ENCODE measurements at places on chromosomes 3 and 15.

- DNase-seq: peak; percentile 21
These were observed 55.9 kb upstream of the POMGNT2 start for GRCh38 chr3:43161684-43162229.

DNA sequence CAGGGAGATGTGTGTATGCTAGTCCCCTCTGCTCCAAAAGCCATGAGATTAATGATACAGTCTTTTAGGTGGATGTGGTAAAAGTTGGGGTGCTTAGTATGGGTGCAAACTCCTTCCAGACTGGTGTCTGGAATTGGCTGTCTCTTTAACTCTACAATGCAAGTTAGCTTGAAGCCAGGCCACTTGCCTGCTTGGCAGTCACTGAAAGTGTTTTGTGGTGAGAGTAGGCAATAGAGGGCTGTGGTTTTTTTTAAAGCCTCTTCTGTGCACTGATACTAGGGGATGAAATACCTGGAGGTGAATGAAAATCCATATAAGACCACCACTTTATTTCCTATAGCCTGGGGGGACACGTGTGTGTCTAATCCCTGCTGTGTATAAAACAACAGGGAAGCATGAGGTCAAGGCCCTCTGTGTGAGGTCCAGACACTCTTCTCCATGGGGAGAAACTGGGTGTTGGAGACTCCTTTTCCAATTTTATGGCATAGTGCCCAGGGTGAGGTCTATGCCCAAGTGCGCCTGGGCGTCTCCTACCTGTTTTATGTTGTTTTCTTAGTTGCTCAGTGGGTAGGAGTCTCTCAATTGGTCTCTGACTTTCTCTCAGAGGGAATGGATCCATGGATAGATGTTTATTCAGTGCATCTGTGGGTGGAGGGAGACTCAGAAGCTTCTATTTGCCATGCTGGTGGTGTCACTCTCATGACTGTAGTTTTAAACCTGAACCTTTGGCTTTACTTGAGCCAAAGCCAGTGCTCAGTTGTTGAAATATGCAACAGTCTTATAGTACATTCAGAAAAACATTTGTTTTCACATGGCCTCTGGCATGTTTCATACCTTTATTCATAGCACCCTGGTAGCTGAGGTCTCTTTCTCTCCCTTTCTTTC, 327.8 kb upstream of the ATP11B start:
- DNase-seq: no peak

GRCh38 chr3:3089017-3089416, 21.2 kb downstream of the IL5RA start:
- no peak for DNase-seq

- no peak for DNase-seq
These were observed 1180.9 kb downstream of the OTOL1 start for GRCh38 chr3:162677475-162677874.

- no peak for DNase-seq
These were observed 69.4 kb downstream of the FEM1B start for GRCh38 chr15:68346979-68347378.

- no peak for DNase-seq
These were observed 19.4 kb downstream of the SHOX2 start for GRCh38 chr3:158086776-158087175.

- peak; percentile 7 for DNase-seq
These were observed 3.1 kb upstream of the CFAP20DC start for GRCh38 chr3:59052803-59053411.

- DNase-seq: no peak
These were observed 56.2 kb downstream of the ABHD2 start for GRCh38 chr15:89144491-89144890.

DNA sequence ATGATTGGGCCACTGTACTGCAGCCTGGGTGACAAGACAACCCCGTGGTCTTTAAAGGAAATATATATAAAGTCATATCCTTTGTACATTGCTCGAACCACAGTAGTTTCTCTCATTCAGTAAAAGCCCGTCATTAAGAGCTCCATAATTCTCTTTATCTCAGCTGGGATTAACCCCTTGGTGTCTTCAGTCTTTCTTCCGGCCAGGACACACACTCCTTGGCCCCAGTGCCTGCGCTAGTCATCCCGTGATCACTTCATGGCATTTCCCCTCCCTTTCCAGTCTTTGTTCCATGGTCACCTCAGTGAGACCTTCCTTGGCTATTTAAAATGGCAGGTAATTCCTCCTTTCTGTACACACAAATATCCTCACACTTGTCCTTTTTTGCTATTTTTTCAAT, 3.3 kb downstream of the RPL35A start:
- DNase-seq: no peak

DNA sequence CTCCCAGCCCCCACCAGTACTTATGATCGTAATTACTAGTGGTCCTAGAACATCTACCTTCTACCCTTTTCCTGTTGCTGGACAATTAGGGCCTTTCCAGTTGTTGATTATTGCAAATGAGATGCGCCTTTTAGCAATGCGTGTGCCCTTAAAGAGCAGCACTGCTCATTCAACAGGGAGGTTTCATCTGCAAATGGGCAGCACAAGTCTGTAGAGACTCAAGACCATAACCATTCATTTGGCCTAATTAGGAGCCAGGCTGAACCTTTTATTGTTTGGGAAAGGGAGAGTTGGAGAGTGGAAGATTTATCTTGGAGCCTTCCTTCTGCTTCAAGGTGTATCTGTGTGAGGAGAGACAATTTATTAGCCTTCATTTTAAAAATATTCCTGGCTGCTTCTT, 42.3 kb downstream of the BOC start:
- no peak for DNase-seq

- no peak for DNase-seq
These were observed 89.7 kb downstream of the SCAPER start for GRCh38 chr15:76815421-76815820.

DNA sequence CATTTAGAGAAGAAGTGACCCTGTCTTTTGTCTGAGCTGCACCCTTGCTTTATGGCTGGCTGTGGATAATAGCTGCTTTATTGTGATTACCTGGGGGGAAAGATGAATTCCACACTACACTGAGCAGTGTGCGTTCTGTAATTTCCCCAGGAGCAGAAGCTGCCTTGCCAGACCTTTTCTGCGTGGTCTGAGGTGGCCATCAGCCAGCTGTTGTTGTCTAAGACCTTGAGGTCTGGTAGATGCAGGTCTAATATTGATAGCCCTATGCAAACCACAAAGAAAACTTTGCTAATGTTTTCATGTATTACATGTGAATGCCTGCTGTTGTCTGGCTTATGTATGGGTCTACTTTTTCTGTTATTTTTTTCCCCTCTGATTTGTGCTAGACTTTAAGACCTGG, 144.6 kb downstream of the THSD4 start:
- no peak for DNase-seq

- DNase-seq: no peak
These were observed 190.6 kb downstream of the CNTN3 start for GRCh38 chr3:74423867-74424266.

- no peak for DNase-seq
These were observed 49.1 kb upstream of the TPRG1 start for GRCh38 chr3:189122526-189123205.

DNA sequence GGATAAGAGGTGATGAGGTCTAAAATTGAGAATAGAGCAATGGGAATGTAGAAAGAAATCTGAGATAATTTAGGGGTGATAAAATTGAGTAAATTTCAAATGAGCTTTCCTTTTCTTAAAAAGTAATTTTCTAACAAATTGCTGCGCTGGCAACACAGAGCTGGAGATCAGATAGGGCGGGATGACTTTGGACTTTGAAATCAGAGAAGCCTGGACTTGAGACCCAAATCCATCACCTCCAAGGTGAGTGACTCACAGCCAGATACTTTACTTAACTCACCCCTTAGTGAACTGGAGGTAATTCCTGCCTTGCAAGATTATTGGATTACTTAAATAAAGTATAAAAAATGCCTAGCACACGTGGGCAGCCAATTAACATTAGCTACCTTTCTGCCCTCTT, 80.8 kb downstream of the P2RY1 start:
- no peak for DNase-seq
